Fibroblast of skin of right biceps (primary cell): ENCODE measurements at places on chromosomes 1 and 21.

- no peak for DNase-seq
Observed at GRCh38 chr1:32746130-32746529, 43.6 kb upstream of the SYNC start.

- DNase-seq: no peak
Observed at GRCh38 chr1:163471779-163472650, 150.3 kb downstream of the NUF2 start.

DNA sequence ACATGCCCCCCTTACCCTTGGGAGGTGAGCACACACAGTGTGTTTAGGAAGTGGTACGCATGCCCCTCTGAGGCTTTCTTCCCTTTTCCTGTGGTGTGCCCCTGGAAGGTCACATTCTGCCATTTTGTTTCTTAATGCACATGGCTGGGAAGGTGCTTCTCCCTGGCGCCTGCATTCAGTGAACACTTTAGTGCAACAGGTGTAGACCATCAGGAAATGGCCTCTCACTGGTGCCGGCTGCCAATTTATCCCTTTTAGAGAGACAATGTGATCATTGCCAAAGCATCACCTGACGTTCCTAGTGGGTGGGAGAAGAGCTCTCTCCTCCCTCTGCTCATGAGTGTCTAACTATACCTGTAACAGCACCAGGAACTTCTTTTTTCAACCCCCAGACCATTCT is 51.8 kb upstream of the PDE9A start:
- no peak for DNase-seq

- DNase-seq: no peak
Observed at GRCh38 chr1:43533584-43533983, 2.9 kb downstream of the PTPRF start.

GRCh38 chr1:37238364-37239224 is 204.3 kb upstream of the GRIK3 start:
- peak; percentile 2 for DNase-seq

GRCh38 chr1:34845131-34845901 is 14.2 kb downstream of the SMIM12 start:
- DNase-seq: no peak

DNA sequence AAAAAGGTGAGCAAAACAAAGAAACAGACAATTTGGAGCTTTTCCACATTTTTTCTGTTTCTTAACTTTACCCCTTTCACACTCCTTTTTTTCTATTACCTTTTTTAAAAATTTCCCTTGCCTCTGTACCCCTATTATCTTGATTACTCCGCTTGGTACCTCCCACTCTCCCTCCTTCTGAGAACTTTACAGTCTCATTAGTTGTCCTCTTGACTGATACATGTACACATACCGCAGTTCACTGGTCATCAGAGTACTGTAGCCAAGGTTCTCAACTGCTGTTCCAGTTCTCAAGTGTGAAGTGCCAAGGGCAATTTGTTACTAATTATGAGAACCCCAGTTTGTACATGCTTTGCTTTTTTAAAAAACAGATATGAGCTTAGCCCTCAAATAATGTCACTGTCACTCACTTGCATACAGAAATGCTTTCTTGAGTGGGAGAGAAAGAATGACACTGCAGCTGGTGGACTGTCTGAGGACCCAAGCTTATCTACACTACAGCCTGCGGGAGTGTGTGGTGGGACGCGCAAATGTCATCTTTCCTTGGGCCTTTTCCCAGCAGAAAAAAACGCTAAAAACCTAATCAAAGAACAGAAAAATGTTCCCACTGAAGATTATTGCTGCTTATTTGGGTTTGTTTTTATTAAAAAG is 160.8 kb downstream of the DISP1 start:
- no peak for DNase-seq

GRCh38 chr1:218494449-218494852 is 149.3 kb downstream of the TGFB2 start:
- DNase-seq: no peak

- DNase-seq: peak; percentile 7
Observed at GRCh38 chr1:247681288-247681897, 1.9 kb upstream of the OR13G1 start.

DNA sequence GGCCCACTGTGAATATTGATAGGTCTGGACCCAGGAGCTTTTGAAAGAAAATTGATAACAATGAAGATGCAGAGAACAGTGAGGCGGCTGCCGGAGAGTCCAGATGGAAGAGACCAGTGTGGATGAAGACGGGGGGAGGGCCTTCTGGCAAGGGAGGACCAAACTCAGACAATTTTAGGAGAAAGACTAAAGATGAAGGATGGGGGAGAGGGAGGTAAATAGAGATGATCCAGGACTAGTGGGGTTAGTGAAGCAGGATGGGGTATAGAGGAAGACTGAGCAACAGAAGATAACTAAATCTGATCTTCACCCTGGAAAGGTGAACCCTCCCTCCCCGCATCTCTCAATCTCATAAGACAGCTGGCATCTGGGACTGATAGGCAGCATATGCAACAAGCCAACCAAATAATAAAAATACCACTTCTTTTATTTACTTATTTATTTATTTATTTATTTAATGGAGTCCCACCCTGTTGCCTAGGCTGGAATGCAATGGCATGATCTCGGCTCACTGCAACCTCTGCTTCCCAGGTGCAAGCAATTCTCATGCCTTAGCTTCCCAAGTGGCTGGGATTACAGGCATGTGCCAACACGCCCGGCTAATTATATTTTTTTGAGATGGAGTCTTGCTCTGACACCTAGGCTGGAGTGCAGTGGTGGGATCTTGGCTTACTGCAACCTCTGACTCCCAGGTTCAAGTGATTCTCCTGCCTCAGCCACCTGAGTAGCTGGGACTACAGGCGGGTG is 10.5 kb downstream of the EIF3I start:
- no peak for DNase-seq

- DNase-seq: no peak
Observed at GRCh38 chr1:62382658-62382955, 54.2 kb upstream of the USP1 start.
